ENCODE measurements at places on chromosomes 11 and 22. TPM values are rescaled to one million over a fixed set of nuclear protein-coding genes. Genes with fewer than 3 reads are reported as not detected.

- DNase-seq = no peak
These were observed 61.3 kb upstream of the NARS2 start for GRCh38 chr11:78635814-78636506.

DNA sequence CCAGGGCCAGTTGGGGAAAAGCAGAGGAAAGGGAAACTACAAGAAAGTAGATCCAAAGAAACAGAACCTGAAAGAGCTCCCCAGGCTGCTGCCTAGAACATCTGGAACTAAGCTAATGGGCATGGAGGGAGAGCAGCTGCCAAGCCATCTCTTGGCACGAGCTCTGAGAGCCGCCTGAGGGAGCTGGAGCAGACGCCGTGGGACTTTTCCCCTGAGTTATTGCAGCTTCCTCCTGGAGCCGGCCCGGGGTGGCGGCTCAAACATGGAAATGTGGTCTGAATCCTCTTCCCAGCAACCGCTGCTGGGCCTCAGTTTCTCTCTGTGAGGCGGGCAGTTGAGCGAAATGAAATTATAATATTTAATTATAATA is 41.8 kb downstream of the LIF start:
- peak; percentile 89 for DNase-seq

DNA sequence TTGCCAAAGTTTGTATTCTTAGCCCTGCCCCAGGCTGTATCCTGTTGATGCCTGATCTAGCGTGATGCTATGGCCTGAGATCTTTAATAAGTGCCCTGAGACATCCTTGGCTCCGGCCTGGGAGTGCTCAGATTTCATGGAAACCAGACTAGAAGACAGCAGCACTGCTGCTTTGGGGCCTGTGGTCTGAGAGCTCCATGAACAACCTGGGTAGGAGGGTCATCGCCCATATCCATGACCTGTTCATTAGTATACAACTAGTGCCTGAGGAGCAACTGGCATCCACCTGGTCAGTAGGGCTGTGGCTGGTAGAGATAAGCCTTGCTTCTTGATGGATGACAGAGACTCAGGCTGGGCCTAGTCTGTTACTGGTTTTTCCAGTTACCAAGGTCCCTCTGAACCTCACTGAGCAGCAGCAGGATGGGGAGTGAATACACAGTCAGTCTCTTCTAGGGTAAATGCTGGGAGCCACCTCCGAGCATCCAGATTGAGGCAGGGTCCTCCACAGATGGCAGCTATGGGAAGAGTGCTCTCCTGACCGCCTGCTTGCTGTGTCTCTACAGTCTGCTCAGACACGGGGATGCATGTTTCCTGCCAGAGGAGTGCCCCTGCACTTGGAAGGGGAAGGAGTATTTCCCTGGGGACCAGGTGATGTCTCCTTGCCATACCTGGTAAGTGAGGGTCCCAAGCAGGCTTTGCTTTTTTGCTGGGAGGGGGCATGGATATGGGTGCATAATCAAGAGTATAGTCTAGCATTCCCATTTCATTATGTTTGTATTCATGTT is 39.0 kb downstream of the OTOG start:
- DNase-seq = no peak

- no peak for DNase-seq
These were observed 82.5 kb downstream of the C22orf31 start for GRCh38 chr22:28978863-28979796.

GRCh38 chr11:59221441-59221840 is 8.7 kb upstream of the MPEG1 start:
- DNase-seq = no peak

- DNase-seq = no peak
These were observed 6.0 kb downstream of the CCDC157 start for GRCh38 chr22:30362651-30363281.

GRCh38 chr22:28477556-28477955 is 202.1 kb downstream of the TTC28 start:
- DNase-seq = no peak

GRCh38 chr11:116517584-116517983 is 255.2 kb downstream of the BUD13 start:
- DNase-seq = no peak

DNA sequence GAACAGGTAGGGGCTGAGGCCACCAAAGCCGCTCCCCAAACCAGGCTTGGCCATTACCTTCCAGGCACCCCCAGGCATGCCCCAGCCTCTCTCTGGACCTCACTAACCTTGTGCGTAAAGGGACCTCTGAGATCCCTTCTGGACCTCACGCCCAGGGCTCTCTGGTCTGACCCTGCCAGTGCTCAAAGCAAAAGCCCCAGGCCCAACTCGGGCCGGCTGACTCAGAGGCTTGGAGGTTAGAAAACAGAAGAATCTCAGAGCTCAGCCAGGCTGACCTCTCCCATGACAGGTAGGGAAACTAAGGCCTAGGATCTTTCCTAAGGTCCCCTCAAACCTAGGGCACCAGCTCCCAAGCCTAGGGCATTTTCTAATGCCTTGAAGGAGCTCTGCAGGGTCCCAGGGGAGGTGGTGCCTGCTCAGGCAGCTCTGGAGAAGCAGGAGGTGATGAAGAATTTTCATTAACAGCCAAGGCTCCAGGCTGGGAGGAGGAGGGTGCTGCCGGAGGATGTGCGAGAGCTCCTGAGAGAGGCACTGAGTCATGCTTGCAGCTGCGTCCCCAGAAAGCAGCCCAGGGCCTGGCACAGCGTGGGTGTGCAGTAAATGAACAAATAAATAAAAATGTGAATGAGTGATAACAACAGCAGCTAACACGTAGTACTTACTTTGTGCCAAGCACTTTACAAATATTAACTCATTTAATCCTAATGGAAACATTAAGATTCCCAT is 25.6 kb downstream of the ARRB1 start:
- no peak for DNase-seq

DNA sequence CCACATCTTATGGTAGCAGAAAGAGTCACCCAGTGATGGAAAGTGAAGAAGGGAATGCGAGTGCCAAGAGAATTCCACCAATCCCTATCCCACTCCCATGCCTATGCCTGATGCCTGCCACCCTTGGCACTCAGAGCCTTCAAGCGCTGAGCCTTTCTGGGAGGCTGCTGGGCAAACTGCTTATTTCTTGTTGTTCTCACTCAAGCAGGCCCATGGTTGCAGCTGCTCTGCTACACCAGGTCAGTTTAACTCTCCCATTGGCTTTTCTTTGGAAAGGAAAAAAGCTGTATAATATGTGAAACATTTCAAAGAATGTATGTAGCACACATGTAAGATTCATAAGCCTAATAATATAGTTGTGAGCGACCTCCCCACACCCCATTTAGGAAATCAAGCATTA is 41.4 kb downstream of the DGCR2 start:
- DNase-seq = no peak

DNA sequence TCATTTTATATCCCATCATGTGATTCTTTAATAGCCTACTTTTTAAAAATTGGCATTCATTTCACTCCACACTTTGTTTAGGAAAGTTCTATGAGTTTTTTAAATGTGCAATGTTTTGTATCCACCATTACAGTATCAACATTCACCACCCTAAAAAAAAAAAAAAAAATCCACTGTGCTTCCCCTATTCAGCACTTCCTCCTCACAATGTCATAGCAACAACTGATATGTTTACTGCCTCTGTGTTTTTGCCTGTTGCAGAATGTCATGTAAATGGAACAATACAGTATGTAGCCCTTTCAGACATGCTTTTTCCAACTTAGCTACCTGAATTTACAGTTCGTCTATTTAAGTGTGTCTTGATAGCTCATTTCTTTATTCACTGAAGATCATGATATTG is 754.2 kb downstream of the FAM181B start:
- no peak for DNase-seq

GRCh38 chr11:83681031-83681781 is 395.0 kb upstream of the CCDC90B start:
- DNase-seq = no peak

DNA sequence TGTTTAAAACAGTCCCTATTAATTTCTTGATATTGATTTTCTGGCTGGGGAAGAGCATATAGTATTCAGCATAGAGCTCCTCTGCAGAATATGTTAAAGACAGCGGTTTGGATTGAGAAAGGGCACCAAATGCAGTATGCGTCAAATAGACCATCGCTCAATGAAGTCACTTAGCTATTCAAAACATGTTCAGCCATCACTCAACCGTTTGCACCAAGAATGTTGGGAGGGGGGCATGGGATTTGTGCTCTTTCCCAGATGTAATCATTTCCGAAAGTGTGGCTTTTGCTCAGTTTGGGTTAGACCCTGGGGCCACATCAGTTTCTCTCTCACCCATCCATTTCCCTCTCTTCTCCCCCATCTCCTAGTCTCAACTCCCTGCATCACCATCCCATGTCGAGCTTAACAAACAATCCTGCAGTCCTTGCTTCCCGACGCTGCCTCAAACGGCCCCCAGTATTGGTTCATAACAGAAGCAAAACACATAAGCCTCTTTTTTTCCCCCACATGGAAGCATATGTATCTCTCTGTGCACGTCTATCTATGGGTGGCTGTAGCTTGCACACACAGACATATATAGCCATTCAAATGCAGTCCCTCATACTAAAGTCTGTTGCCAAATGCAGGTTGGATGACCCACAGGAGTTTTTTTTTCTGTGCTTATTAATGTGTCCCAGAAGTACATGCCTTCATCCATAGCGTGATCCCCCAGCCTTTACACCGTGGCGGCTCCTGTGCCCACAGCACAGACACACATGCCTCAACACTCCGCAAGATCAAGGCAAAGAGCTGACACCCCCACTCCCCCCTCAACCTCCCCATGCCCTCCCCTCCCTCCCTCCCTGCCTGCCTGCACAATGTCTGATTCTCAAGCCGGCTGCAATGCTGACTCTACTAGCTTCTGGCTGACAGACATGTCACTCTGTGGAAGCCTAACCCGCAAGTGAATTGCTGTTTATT is 2.6 kb downstream of the CACNG2 start:
- no peak for DNase-seq

GRCh38 chr11:120218695-120219033 is 7.8 kb downstream of the OAF start:
- no peak for DNase-seq

GRCh38 chr11:88117281-88117858 is 57.9 kb downstream of the RAB38 start:
- DNase-seq = no peak

DNA sequence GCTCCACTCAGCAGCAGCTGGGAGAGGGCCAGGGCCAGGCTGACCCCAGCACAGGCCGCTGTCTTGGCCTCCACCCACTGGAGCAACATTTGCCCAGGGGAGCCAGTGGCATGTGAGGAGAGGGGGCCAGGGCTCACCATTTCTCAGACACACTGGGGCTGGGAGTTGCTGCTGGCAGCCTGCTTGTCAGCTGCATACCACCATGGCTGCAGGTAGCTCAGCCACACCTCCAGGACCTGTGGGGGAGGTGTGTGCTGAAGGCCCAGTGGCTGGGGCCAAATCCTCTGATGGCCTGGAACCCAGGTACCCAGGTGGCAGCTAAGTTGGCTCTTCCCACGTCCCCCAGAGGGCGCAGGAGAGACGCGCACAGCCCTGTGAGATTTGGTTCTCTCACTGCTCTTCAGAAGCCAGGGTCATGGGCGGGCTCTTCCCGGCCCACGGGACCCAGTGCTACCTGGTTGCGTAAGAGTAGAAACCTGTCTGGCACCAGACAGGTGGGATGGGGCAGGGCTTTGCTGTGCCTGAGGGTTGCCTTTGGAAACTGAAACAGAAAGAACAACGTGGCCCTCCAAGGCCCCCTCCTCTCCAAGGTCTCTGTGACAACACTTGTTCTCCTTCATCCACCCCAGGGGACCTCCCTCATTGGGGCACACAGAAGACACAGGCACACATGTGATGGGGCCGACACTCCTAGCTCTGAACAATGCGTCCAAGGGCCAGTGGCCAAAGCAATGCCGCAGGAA is 98.8 kb downstream of the MED15 start:
- no peak for DNase-seq

DNA sequence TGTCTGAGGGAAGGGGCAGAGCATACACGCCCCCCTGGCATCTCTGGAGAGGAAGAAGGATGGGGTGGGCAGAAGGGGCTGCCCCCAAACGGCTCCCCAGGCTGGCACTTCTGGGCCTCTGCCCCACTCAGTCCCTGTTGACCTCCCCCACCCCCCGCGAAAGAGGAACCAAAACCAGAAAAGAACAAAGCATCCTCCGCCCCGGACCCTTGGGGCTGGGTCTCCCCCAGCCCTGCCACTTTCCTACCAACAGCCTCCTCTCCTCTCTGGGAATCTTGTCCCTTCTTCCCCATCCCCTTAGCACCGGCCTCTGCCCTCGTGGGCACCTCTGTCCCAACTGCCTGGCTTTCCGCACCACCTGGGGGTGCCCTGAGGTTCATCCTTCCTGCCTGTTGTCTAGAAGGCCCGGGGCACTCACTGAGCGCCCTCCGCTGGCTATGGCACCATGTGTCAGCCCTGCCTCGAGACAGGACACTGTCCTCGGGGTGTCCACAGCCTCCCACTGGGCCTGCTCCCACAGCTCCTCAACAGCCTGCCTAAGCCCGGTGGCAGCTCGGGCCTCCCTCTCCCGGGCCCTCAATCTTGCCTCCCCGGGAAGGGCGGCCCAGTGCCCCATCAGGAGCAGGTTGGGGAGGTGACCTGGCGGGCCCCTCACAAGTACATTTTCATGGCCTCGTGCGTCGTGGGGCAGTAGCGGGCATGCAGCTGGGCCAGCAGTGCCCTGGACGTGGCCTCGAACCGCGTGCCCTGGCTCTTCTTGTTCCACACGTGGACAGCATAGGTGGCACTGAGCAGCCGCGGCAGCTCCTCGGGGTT is 28.2 kb downstream of the A4GALT start:
- no peak for DNase-seq

GRCh38 chr11:96967616-96968015 is 577.8 kb downstream of the JRKL start:
- DNase-seq = no peak

GRCh38 chr11:86639137-86639536 is 33.3 kb downstream of the ME3 start:
- no peak for DNase-seq

GRCh38 chr11:34926831-34927132 is 10.4 kb downstream of the PDHX start:
- no peak for DNase-seq

- no peak for DNase-seq
These were observed 533.1 kb downstream of the ETS1 start for GRCh38 chr11:128053981-128054931.

GRCh38 chr11:86066657-86067008 is 2.3 kb downstream of the PICALM start:
- no peak for DNase-seq

- DNase-seq = no peak
These were observed 103.7 kb downstream of the PICALM start for GRCh38 chr11:85965202-85965601.

DNA sequence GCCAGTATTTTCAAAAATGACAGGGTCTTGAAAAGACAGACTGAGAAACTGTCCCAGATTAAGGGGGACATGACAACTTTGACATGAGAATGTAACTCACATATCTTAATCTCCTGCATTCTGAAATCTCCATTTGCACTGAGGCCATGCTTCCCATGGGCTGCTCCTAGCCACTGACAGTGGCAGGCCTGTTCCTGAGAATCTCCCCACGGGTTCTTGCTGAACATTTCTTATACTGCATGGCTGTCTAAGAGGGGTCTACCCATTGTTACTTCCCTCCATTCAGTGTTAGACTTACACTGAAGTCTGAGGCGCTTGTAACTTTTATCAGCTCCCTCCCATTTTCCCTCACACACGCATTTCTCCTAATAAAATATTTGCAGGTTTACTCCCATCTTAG is 1.5 kb downstream of the CEP295 start:
- no peak for DNase-seq

AP2A2 gene
- 69.7 TPM for total RNA-seq

TRPC6 gene
- total RNA-seq = 0.46 TPM

MS4A3 gene
- total RNA-seq = not detected

OR6T1 gene
- total RNA-seq = not detected

TRIM49 gene
- total RNA-seq = not detected

ANGPTL5 gene
- total RNA-seq = not detected

PHOX2A gene
- not detected for total RNA-seq

OR51E2 gene
- 0.97 TPM for total RNA-seq

RCOR2 gene
- total RNA-seq = 3.8 TPM

CNIH2 gene
- 2.5 TPM for total RNA-seq

PHLDA2 gene
- 63.9 TPM for total RNA-seq

LRRC74B gene
- not detected for total RNA-seq

Measured in chondrocyte (in vitro differentiated cells).